ENCODE measurements at places on chromosomes 5 and 9.
A peak's percentile ranks its signal among the peaks of the same experiment; 100 is the strongest.

DNA sequence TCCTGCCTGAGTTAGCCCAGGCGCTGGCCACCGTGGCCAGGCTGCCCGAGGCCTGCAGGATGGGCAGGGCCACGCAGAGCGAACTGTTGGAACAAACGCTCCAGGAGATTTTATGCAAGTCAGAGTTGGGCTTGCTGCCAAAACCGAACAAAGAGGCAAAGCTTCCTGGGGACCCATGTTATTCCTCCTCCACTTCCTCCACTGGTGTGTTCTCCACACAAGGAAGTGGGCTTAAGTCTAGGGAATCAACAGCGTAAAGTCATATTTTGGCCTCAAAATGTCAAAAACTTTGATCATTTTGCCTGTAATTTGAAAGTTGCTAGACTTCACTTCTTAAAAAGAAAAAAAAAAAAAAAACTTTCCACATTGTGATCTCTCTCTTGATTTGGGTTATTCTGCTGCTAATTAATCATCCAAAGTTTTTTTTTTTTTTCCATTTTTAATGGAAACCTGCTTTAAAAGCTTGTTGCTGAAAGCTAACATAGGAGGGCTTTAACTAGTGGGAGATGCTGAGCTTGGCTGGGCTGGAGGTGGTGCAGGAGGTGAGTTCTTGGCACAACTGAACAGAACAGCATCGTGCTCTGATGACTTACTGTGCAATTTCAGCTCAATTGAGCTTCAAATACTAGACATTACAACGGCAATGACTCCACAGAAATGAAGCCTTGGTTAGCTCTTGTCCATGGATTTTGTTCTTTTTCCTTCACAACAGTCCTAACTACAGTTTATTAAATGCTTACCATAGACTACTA, 73.0 kb downstream of the PTPDC1 start:
- no peaks in the 10 kb centered on the region for H3K27me3 ChIP-seq
- no peak overlapping the region for H3K27ac ChIP-seq
- H3K4me1 ChIP-seq, result peaks cover 9% of the 10 kb centered on the region
- H3K36me3 ChIP-seq, result no peaks in the 10 kb centered on the region
- no peak overlapping the region for H3K4me3 ChIP-seq
- DNase-seq, result peak; percentile 83

DNA sequence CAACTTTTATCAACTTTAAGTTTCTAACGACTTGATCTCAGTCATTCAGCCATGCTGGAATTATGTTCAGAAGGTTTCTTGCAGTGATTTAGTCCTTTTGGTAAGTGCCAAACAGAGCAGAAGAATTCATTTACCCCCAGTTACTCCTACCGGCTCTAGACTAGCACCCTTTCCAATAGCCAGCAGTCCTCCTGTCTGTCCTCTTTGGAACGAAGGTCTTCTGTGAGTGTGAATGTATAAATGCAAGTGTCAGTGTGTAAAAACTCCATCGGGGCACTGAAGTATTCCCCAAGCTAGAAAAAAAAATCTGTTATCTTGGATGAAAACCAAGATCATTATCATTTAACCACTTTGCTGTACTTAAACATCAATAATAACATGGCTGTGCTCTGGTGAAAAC, 64.4 kb downstream of the GLIS3 start:
- H3K4me1 ChIP-seq, result peaks cover 11% of the 10 kb centered on the region
- H3K27me3 ChIP-seq, result no peaks in the 10 kb centered on the region
- H3K36me3 ChIP-seq, result no peaks in the 10 kb centered on the region
- H3K4me3 ChIP-seq, result no peak overlapping the region

DNA sequence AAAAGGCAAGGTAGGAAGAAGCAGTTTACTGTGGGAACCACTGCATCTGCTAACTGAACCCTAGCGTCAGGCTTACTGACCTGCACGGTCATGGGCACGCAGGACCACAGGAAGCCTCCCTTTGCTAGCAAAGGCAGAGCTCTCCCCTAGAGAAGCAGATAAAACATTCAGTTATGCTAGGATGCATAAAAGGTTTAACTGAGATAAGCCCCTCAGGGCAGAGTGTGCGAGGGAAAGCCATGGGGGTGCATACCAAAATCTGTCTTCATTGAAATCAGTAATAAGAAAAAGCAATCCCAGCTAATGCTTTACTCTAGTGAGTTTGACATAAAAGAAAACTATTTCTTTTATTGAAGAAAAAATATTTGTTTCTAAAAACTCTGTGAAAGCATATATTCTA, 2403.7 kb upstream of the C9orf72 start:
- H3K27ac ChIP-seq, result no peak overlapping the region
- DNase-seq, result no peak
- no peak overlapping the region for H3K4me3 ChIP-seq

- H3K4me1 ChIP-seq, result peaks cover 61% of the 10 kb centered on the region
- H3K4me3 ChIP-seq, result no peak overlapping the region
- peak overlapping the region; percentile 65 for H3K27ac ChIP-seq
These were observed 72.7 kb upstream of the STXBP1 start for GRCh38 chr9:127539259-127539981.

- H3K27ac ChIP-seq, result peak overlapping the region; percentile 50
- DNase-seq, result no peak
- H3K4me3 ChIP-seq, result no peak overlapping the region
- H3K27me3 ChIP-seq, result no peaks in the 10 kb centered on the region
- H3K36me3 ChIP-seq, result no peaks in the 10 kb centered on the region
These were observed 5.7 kb downstream of the NAIF1 start for GRCh38 chr9:128061275-128061960.

GRCh38 chr9:7121055-7121454, 363.3 kb downstream of the KDM4C start:
- DNase-seq, result no peak
- H3K27me3 ChIP-seq, result no peaks in the 10 kb centered on the region
- no peak overlapping the region for H3K4me3 ChIP-seq
- no peaks in the 10 kb centered on the region for H3K36me3 ChIP-seq

DNA sequence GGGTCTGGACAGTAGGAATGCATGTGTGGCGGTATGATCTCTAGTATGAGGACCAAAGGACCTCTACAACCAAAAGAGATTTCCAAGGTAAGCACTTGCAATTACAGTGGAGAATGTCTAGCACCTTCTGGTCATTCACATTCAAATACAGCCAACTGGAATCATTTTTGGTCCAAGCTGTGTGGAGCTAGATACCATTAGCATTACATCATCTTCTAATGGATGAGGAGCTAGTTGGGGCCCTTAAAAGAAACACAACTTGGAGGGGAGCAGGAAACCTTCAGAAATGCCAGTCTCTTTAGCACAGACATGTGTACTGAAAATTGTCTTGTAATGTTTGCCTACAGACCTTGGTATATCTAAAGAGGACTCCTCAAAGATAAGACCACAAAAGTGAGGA, 244.7 kb downstream of the BNC2 start:
- H3K4me1 ChIP-seq, result peaks cover 10% of the 10 kb centered on the region
- no peaks in the 10 kb centered on the region for H3K27me3 ChIP-seq
- no peak for DNase-seq
- no peaks in the 10 kb centered on the region for H3K36me3 ChIP-seq
- H3K4me3 ChIP-seq, result no peak overlapping the region
- no peak overlapping the region for H3K27ac ChIP-seq

Measured in testis (tissue), 5 donors.